ENCODE measurements at places on chromosomes 13 and 19.

DNA sequence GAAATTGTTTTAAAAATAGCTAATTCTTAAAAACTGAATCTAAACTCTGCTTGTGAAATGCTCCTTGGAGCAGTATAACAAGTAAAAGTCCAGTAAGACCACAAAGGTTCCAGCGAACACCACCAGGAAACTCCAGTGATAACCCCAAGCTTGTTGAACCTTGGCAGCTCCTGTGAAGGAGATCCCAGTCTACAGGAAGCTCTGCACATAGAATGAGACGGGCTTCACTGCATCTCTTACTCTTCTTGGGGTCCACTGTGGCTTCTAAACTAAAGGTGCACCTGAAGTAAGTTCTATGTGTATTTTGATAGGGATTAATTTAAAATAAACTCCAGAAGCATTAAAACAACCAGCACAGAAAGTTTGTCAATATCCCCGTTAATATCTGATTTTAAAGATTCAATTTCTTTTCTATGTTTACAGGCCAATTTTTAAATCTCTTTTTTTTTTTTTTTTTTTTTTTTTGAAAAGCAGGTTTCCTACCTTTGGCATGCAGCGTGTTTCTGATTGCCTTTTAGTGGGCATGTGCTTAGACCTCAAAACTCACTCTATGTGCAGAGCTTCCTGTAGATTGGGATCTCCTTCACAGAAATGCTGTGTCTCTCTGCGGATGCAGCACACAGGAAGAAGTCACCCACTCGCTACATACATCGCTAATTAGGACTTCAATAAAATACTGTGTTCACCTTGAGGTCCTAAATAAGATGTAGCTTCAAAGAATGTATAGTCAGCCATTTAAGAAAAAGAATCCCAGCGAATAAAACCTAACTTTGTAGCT lies 508.5 kb downstream of the KLF12 start:
- no peak for DNase-seq

DNA sequence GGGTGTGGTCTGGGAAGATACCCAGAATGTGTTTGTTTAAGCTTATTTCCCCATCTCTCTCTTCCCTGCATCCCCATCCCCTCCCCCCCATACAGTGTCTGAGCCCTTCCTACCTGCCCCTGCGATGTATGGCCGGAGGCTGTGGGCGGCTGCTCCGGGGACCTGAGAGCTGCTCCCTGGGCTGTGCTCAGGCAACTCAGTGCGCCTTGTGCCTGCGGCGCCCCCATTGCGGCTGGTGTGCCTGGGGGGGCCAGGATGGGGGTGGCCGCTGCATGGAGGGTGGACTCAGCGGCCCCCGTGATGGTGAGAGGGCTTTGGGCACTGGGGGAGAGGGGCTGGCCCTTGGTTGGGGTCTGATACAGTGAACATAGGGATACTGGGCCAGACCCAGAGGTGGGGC lies 21.7 kb downstream of the CNFN start:
- DNase-seq: no peak

DNA sequence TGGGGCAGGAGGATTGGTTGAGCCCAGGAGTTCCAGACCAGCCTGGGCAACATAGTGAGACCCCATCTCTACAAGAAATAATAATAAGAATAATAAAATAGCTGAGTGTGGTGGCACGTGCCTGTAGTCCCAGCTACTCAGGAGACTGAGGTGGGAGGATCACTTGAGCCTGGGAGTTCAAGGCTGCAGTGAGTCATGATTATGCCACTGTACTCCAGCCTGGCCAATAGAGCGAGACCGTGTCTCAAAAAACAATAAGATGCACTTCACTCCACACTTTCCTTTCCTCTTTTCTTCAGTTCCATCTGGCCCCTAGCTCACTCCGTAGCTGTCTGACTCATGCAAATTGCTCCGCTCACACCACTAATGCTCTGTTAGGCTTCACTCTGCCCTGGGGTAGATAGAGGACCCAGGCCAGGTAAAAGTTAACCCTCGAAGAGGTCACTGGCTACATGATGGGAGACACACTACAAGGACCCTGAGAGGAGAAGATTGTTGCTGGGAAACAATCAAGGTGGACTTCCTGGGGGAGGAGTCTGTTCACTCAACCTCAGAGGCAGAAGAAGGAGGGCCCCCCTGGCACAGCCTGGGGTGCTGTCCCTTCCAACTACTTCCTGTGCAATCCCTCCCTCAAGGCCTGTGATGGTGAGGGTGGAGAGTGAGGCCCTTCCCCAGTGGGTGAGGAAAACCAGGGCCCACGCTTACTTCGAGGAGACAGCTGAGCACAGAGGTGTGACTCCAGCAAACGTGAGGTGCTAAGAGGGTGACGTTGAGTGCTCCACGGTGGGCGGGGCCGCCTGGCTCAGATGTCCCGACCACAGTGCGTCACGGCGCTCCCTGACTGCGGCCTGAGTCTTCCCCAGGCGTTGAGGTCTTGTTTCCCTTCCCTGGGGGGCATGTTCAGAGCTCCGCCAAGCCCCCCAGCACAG lies 8.8 kb upstream of the TNFSF9 start:
- no peak for DNase-seq

GRCh38 chr13:26664876-26665275 lies 95.7 kb downstream of the GPR12 start:
- DNase-seq: no peak

- no peak for DNase-seq
Observed at GRCh38 chr19:13171146-13171545, 20.9 kb downstream of the IER2 start.

GRCh38 chr13:81872581-81872980 lies 1531.7 kb upstream of the SPRY2 start:
- no peak for DNase-seq

DNA sequence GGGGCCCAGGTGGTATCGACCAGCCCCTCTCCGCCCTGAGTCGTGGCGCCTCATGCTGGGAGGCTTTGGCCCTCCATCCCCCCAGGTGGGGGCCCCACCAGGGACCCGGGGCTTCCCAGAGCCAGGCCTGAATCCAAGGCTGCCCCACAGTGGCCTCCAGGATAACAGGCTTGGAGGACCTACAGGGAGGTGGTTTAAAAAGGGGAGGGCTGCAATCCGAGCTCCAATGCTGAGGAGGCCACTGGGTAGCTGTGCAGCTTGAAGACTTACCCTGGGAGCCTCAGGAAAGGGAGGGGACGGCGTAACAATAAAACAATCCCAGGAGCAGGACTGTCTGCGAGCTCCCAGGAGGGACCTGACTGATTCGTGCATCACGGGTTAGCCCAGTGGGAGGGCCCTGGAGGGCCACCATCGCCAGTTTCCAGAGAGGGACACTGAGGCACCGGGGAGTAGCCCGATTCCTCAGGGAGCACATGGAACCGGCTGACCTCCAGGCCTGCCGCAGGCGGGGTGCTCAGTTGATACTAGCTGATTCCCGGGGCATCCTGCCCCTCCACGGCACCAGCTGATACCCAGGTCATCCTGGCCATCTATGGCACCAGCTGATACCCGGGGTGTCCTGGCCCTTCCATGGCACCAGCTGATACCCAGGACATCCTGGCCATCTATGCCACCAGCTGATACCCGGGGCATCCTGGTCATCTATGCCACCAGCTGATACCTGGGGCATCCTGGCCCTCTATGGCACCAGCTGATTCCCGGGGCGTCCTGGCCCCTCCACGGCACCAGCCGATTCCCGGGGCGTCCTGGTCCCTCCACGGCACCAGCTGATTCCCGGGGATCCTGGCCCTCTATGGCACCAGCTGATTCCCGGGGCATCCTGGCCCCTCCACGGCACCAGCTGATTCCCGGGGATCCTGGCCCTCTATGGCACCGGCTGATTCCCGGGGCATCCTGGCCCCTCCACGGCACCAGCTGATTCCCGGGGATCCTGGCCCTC lies 3.7 kb upstream of the C2CD4C start:
- no peak for DNase-seq

GRCh38 chr13:57675526-57675925 lies 44.0 kb downstream of the PCDH17 start:
- DNase-seq: no peak

GRCh38 chr19:14494910-14495671 lies 836 bp downstream of the GIPC1 start:
- DNase-seq: no peak

GRCh38 chr13:32246468-32246867 lies 68.7 kb downstream of the ZAR1L start:
- no peak for DNase-seq

GRCh38 chr19:4525563-4526002 lies 7.3 kb upstream of the PLIN4 start:
- DNase-seq: no peak

DNA sequence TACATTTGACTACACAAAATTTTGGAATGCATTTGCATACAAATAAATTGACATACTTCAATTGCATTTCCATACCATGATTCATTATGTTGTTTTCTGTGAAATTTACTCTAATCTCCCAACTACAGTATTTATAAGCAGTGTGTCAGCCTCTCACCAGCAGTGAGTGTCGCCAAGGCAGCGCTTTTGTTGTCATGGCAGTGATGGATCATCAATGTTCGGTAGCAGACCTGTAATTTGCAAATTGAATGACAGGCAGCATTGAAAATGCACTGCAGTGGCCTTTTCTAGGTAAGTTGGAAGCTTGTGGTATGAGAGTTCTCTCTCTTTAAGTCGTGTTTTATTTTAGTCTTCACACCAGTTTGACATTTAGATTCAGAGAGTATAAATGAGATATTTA lies 534.1 kb downstream of the PCDH17 start:
- DNase-seq: no peak

DNA sequence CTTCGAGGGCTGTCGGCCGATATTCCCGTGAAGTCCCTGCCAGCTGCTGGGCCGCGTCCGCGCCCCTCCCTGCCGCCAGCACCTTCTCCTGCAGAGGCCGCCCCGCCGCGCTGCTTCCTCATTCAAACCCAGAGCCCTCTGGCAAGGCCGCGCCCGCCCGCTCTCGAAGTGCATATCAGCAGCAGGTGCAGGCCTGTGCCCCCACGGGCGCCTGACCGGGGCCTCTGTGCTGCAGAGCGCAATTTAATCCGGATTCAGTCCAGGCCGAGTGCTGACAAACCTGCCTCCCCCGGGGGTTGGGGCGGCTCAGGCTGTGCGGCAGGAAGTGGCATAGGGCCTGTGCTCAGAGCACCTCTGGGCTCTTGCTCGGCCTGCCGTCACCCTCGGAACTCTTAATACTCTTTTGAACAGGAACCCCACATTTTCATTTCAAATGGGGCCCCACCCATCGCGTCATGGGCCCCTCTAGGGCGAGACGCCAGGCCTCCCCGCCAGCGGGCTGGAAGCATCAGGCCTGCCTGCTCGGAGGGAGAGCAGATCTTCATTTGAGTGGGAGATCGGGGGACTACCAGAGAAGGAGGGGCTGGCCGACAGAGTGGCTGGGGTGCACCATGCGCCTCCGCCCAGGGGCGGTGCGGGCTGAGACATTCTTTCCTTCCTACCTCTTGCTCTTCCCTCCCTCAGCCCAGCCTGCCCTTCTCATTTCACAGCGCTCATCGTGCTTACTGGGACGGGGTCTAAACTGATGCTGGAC lies 125.7 kb downstream of the TNFRSF19 start:
- no peak for DNase-seq

GRCh38 chr13:51557875-51558612 lies 26.2 kb upstream of the WDFY2 start:
- no peak for DNase-seq

- DNase-seq: peak; percentile 83
Observed at GRCh38 chr13:50909605-50910484, at the start of gene RNASEH2B. Gene RNASEH2B (plus strand): TSS chr13:50909791. CDS start chr13:50910077, 286 bp downstream.

DNA sequence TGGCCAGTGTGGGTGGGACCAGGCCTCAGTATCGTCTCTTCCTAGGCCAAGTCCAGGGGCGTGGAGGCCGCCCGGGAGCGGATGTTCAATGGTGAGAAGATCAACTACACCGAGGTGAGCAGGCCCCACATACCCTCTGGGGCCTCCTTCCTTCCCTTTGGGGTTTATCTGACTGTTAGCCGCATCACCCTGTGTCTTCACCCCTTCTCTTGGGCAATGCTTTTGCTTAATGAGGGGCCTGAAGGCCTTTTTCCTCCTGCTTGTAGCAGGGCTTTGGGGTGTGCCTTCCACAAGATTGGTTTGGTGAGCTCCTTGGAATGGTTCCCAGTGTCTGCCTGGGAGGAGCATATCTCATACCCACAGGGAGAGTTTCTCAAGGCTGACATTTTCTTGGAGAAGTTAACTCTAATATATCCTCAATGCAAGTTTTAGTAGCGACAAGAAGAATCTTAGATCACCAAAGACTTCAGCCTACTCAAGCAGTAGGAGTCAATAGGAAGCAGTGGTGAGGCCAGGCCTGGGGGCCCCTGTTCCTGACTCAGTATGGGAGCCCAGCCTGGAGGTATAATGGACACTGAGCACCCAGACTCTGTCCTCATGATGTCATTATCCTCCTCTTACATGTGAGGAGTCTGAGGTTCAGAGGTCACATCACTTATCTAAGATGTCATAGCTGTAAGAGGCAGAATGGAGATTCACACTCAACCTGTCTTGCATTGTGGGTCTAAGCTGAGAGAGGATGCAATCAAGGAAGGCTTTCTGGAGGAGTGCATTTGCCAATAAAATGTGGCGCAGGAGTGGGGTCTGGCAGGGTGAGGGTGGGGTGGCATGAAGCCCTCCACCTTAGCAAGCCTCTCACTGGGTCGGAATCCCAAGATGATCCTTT lies 2.0 kb downstream of the GPI start:
- DNase-seq: no peak

GRCh38 chr19:17842663-17843291 lies 5.0 kb downstream of the JAK3 start:
- DNase-seq: no peak

- no peak for DNase-seq
Observed at GRCh38 chr13:96223231-96223630, 133.3 kb downstream of the HS6ST3 start.

DNA sequence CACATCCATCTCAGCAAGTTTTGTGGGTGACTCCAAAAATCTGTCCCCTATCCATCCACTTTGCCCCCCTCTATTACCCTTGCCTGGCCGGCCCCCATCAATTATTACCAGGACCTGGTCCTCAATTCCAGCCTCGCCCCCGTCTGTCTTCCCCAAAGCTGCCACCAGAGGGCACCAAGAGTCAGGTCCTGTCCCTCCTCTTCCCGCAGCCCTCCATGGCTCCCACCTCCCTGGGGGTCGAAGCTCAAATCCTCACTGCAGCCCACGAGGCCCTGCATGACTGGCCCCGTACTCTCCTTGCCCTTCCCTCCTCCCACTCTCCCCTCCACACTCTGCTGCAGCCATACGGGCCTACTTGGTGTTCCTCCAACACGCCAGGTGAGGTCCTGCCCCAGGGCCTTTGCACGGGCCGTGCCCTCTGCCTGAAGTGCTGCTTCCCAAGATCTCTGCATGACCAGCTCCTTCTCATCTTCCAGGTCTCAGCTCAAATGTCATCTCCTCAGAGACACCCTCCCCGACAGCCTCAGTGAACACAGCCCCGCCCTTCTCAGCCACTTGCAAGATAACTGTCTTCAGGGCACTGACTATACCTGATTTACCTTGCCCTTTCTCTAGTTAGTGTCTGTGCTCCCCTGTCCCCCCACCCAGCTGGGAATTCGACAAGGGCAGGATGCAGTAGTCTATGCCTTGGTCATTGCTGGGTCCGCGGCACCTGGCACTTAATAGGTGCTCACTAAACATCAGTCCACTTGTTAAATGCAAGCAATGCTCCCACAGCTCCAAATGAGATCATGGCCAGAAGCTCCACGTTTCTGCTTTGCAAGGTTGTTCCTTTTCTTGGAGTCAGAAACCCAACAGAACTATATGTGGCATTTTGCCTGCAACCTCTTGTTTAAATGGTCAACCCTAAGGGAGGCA lies 16.8 kb upstream of the SEMA6B start:
- peak; percentile 72 for DNase-seq

All from left forelimb (tissue), 1 donor.